ENCODE measurements at places on chromosomes 5 and 9.

DNA sequence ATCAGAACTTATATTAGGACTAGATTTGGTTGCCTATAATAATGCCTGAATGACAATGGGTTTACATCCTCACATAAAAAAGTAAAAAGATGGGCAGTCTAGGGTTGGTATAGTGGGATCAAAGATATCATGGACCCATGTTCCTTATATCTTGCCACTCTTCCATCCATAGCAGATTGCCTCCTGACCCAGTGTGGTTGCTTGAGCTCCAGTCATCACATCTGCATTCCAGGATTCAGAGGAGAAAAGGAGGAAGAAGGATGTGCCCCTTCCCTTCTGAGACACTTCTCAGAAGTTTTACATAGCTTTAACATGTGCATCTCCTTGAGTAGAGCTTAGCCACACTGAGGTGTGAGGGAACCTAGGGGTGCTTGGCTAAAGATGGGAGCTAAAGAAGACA is 22.9 kb downstream of the RALGPS1 start:
- DNase-seq: no peak

DNA sequence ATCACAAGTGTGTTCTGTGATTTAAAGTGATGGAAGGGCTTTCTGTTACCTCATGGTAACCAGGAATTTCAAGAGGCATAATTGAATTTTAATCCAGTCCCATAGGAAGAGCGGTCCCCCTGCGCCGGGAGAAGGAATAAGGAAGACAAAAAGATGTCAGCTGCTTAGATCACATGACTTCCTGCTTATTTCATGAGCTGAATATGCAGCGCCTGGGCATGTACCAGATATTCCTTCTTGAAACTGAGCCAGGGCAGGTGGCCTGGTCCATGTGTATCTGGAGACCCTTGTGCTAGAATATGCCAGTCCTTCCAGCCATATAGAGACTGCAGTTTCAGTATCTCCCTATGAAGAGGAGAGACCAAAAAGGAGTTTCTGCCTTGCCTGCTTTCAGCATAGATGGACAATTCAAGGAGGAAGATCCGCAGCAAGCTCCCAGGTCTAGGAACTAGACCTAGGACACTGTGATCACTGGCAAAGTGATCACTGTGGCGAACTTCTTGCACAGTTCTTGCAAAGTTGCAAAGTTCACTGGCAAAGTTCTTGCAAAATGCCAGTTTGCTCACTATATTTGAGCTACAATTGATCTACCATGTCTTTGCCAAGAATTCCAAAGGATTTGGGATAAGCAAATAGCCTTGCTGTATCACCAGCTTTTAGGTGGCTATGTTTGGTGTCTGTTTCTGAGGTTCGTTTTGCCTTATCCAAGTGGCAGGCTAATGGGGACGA is 102.9 kb upstream of the PHYKPL start:
- no peak for DNase-seq

DNA sequence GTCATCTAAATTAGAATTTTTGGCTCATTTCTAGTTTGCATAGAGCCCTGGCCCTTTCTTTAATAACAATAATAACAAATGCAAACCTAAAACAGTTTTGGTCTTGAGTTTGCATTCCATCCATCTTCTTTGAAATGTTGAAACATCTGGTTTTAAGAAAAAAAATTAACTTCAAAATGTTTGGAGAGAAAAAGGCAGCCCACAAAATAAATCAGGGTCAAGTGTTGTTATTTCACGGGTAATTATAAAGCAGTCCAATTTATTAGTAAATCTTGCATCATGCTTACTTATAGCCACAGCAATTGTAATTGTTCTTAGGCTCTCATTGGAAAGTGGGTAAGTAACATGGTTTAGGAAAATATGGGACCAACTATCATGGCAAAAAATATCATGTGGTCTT is 247.0 kb upstream of the MEF2C start:
- no peak for DNase-seq

DNA sequence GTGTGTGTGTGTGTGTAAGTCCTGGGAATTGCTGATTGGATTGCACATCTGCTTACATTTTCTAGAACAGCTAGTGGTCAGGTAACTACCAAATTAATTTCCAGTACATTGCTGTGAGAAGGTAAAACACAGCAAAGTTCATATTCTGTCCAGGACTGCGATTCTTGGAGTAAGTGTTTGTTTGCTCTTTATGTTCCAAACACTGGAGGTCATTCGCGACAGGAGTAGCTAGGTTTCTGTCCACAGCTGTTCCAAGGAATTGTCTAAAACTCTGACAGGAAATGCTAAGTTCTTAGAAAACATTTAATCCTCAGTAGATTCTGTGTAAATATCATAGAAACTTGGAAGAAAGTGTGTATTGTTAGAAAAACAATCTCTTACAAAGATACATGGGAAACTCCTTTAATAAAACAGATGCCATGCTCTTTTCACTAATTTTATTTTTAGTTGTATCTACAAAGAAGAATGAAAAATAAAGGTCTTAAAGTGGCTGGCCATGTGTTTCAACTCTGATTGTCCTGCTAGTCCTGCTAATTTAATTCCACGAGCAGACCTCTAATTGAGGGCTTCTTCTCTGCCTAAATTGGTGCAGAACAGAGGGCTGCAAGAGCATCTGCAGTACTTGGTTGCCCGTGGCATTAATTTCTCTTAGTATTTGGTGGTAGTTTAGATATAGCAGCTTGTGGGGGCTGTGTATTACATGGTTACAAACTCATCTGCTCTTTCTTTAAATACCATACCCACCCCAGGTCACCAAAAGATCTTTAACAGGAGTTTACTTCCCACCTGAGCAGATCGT is 464.5 kb downstream of the RASEF start:
- no peak for DNase-seq

GRCh38 chr5:1292139-1292538 is 2.7 kb downstream of the TERT start:
- no peak for DNase-seq

DNA sequence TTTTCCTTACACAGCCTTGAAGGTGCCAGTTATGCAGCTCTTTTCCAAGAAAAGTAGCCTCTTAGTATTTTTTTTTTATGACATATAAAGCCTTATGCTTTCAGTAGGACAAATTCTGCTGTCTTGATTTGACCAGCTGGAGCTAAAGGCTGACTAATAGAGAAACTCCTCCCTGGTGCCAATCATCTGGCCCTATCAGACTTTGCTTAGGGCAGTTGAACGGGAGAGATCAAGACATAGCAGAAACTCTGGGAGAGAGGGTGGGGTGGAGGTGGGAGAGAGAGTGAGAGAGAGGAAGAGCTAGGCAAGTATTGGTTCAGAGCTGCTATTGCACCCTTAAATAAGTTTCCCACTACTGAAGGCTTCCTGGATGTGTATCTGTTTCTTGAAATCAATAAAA is 100.2 kb downstream of the SEC61B start:
- no peak for DNase-seq

- DNase-seq: no peak
Observed at GRCh38 chr9:33153666-33154065, 13.5 kb downstream of the B4GALT1 start.

GRCh38 chr9:100150214-100150613 is 51.2 kb downstream of the INVS start:
- no peak for DNase-seq

DNA sequence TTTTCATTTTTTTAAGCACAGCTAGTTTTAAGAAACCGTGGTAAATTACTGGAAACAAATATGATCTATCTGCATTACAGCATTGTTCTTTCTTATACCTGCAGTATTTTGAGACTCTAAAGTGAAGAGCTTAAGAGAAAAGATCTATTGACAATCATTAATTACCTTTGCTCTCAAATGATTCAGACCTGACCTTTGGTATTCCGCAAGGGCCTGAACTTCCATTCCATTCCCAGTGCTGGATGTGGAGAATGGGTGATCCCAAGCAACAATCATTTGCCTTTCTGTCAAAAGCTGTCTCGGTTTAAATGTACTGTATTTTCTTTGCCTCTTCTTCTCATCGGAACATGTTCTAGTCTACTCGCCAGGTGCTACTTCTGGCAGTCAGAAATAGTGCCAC is 18.9 kb downstream of the NREP start:
- no peak for DNase-seq

DNA sequence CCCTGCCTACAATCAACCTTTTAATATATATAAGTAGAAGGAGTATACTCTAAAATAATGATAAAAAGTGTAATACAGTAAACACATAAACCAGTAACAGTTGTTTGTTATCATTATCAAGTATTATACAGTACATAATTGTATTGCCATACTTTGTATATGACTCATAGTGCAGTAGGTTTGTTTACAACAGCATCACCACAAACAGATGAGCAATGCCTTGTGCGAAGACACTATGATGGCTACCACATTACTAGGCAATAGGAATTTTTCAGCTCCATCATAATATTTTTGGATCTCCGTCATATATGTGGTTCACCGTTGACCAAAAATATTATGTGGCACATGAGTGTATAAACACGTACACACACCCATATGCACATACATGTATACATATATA is 69.7 kb upstream of the APC start:
- no peak for DNase-seq

DNA sequence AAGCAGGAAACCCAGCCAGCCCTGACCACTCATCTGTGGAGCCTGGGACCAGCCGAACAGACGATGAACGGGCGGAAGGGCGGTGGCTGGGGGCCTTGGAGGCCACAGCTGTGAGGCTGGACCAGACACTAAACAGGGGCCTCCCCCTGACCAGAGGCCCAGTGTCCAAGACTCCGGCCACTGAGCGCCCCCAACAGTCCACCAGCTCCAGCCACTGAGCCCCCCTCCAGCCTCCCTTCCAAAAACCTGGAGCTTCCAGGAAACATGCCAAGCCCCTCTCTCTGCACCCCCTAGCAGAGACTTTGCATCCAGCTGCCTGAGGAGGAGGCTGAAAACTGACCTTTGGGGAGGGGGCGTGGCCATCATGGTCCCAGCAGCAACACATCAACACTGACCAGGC is 23.2 kb downstream of the CNTFR start:
- no peak for DNase-seq

DNA sequence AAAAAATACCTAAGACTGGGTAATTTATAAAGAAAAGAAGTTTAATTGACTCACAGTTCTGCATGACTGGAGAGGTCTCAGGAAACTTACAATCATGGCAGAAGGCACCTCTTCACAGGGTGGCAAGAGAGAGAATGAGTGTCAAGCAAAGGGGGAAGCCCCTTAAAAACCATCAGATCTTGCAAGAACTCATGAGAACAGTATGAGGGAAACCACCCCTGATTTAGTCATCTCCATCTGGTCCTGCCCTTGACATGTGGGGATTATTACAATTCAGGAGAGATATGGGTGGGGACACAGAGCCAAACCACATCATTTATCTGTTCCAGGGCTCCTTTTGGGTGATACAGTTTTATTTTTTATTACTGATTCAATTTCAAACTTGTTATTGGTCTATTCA is 23.2 kb upstream of the ADAMTS16 start:
- no peak for DNase-seq

- peak; percentile 96 for DNase-seq
Observed at GRCh38 chr5:138449501-138450239, 10.8 kb downstream of the REEP2 start.

GRCh38 chr9:27247756-27248155 is 49.2 kb downstream of the EQTN start:
- no peak for DNase-seq

GRCh38 chr5:180133971-180134508 is 62.5 kb upstream of the RNF130 start:
- peak; percentile 66 for DNase-seq

GRCh38 chr5:102627315-102627714 is 127.8 kb upstream of the PAM start:
- DNase-seq: no peak

DNA sequence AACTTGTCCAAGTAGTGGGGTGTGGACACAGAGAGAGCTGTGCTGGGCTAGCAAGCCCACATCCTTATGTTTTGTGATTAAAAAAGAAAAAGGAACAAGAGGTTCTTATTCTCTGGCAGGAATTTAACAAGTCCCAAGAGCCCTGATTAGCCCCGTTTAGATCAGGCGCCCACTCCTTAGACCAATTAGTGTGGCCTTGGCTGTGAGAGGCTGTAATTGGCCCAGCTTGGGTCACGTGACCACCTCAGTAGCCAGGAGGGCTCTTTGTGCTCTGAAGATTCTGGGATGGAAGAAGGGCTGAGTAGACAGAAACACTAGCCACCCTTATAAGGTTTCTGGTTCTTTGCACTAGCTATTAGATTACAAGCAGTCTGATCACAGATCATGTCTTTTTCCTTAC is 31.1 kb downstream of the GCNT4 start:
- DNase-seq: no peak

DNA sequence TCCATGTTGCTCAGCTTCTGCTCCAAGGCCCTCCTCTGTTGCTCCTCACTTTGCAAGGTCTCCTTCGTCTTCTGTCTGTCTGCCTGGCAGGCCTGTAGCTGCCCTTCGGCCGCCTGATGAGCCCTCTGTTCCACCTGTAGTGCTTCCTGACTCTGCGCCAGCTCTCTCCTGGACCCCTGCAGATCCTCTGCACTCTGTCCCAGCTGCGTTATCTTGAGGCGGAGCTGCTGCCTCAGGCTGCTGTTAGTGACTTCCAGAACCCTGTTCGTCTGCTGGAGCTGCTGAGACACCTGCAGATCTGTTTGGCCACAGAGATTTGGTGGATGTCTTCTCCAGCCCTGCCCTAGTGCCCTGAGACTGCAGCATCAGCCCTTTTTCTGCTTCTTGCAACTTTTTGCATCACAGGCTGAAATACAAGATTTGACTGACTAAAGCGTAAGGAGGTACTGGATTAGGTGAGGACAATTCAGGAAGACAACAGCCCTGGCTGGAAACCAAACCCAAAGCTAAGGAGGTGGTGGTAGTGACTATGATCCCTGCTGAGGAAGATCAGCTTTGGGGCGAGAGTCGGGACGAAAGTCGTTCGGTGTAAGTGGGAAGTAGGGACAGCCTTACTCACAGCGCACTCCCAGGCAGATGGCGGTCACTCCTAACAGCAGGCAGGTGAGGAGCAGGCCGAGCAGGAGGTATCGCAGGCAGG is 2.1 kb downstream of the CD72 start:
- no peak for DNase-seq

GRCh38 chr9:31492229-31492628 is 892.2 kb upstream of the ACO1 start:
- DNase-seq: no peak

DNA sequence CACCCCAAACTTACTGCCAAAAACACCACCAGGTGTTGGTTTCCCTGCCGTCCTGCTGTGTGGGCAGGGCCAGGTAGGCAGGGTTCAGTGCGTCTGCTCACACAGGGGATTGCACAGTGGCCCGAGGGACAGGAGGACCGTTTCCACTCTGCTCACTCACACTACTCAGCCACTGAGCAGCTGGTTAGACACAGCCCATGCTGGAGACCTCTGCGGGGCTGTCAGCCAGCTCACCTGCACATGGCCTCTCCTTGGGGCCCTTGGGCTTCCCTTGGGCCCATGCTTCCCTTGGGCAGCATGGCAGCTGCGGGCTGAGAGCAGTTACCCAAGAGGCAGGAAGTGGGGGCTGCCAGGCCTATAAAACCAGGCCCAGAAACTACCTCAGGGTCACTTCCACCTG is 79.0 kb downstream of the SYK start:
- no peak for DNase-seq

- DNase-seq: no peak
Observed at GRCh38 chr5:41598011-41598410, 87.6 kb upstream of the PLCXD3 start.

DNA sequence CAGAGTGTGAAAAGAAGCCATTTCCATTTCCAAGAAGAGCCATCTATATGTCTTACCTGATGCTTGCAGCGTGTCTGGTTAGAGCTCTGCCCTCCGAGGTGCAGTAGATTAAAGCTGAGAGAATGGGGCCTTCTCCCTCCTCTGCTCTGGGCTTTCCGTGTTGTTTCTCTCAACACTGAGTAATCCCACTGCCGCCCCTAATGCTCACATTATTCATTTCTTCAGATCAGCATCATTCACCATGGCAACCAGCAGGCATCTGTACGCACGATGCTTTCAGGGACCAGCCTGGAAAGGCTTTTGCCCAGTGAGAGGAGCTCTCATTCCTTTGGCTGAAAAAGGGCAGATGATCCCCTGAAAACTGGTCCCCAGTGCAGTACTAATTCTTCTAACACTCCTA is 79.6 kb downstream of the CYFIP2 start:
- DNase-seq: no peak

Measured in Right ventricle myocardium inferior (tissue), 1 donor.